Heart right ventricle (tissue), 16 donors: ENCODE measurements at places on chromosomes 4 and X. TPM values are rescaled to one million over a fixed set of nuclear protein-coding genes. Genes with fewer than 3 reads are reported as not detected.

- H3K27me3 ChIP-seq, result no peaks in the 10 kb centered on the region
- no peaks in the 10 kb centered on the region for H3K4me1 ChIP-seq
- no peak overlapping the region for H3K27ac ChIP-seq
- no peak for DNase-seq
- no peaks in the 10 kb centered on the region for H3K36me3 ChIP-seq
- no peak overlapping the region for H3K4me3 ChIP-seq
Measured at GRCh38 chrX:28205905-28206304, 224.7 kb upstream of the DCAF8L1 start.

DNA sequence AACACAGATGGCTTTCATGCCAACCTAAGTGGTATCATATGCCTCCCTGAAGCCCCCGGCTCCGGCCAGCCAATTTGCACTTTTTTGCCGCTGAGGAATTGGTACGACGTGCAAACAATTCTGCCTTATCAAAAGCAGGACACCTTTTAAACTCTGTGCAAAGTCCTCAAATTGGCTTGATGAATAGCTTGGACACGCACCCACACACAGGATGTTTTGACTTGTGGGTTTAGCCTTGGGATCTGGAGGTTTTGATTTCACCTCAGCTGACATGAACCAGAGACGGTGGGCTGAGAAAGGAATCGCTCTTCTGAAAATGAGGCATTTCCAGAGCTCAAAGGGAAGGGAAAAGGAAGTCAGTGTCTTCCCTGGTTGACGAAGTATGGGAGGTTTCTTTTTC, 110.8 kb upstream of the SHOX start:
- peaks cover 16% of the 10 kb centered on the region for H3K27me3 ChIP-seq
- no peaks in the 10 kb centered on the region for H3K4me1 ChIP-seq
- H3K4me3 ChIP-seq, result no peak overlapping the region
- no peak overlapping the region for H3K27ac ChIP-seq
- no peak for DNase-seq

DNA sequence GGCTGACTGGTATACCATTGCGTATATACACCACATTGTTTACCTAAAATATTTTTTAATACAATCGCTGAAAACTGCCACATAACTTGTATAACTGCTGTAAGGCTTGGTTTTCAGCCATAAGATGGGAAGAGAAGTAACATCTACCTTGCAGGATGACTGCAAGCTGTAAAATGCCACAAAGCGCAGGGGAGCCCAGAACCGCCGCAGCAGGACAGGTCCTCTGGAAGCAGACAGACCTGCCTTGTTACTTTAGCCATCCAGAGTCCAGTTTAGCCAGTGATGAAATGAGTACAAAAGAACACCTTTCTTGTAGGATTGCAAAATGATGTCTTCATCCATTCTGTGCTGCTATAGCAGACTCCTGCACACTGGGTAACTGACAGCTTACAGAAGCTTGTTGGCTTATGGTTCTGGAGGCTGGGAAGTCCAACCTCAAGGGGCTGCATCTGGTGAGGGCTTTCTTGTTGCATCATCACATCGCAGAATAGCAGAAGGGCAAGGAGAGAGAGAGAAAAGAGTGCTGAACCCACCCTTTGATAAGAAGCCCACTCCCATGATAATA, 4.1 kb upstream of the CTBP1 start:
- H3K36me3 ChIP-seq, result peaks cover 13% of the 10 kb centered on the region
- no peaks in the 10 kb centered on the region for H3K27me3 ChIP-seq
- peaks cover 19% of the 10 kb centered on the region for H3K4me1 ChIP-seq
- DNase-seq, result no peak
- no peak overlapping the region for H3K4me3 ChIP-seq

DNA sequence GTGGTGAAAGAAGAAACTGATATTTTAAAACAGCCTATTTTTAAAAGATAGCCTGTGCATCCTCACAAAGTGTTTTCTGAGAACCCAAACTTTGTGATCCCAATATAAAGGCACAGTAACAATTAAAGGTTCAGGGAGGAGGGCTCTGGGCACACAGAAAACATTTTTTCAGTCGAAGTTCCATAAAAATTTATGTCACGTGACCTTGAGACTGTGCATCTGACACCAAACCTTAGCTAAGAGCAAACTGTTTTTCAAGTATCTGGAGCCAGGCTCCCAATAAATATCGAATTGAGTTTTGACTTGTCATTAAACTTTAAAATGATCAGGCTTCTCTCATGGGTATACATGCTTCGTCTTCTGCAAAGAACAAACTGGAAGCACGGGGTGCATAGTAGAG, 177.9 kb downstream of the BEND2 start:
- no peak overlapping the region for H3K4me3 ChIP-seq
- H3K36me3 ChIP-seq, result no peaks in the 10 kb centered on the region
- DNase-seq, result no peak
- H3K27ac ChIP-seq, result no peak overlapping the region
- H3K4me1 ChIP-seq, result no peaks in the 10 kb centered on the region
- H3K27me3 ChIP-seq, result no peaks in the 10 kb centered on the region

DNA sequence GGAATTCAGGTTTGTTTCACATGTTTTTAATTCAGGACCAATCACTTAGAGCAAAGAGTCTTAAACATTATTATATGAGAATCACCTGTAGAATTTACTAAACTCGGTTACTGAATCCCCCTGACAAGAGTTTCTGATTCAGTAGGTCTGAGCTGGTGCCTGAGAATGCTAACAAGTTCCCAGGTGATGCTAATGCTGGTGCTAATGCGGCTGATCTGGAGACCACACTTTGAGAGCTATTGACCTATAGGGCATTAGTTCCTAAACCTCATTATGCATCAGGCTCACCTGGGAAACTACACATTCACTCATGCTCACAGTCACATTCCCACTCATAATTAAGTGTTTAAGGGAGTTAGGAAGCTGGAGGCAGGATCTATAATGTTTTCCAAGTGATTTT, 36.1 kb upstream of the NUDT6 start:
- no peaks in the 10 kb centered on the region for H3K27me3 ChIP-seq
- H3K27ac ChIP-seq, result no peak overlapping the region
- H3K4me3 ChIP-seq, result no peak overlapping the region
- H3K36me3 ChIP-seq, result peaks cover 2% of the 10 kb centered on the region
- H3K4me1 ChIP-seq, result peaks cover 17% of the 10 kb centered on the region
- no peak for DNase-seq

Gene GAGE13
- total RNA-seq, result not detected

Gene BMPR1B
- total RNA-seq, result 1.8 TPM
